Pericardium fibroblast (primary cell): ENCODE measurements at places on chromosomes 16 and 17. TPM values are rescaled to one million over a fixed set of nuclear protein-coding genes. Genes with fewer than 3 reads are reported as not detected.

SLC26A11 gene
- 4.5 and 8.9 TPM in 2 replicates for total RNA-seq

WNK4 gene
- total RNA-seq: 2.0 and 3.9 TPM in 2 replicates

SEPTIN12 gene
- not detected in 2 replicates for total RNA-seq

NUPR1 gene
- 58.2 and 72.5 TPM in 2 replicates for total RNA-seq

FDXR gene
- total RNA-seq: 13.2 and 25.7 TPM in 2 replicates

KRT39 gene
- total RNA-seq: not detected in 2 replicates

FUS gene
- 29.2 and 31.2 TPM in 2 replicates for total RNA-seq

EPN3 gene
- total RNA-seq: 0.23 and 0.51 TPM in 2 replicates

TRAPPC1 gene
- 54.7 and 64.3 TPM in 2 replicates for total RNA-seq

ITGAX gene
- total RNA-seq: under 0.01 TPM in 1 of 2 replicates, not detected in the other

OR3A3 gene
- total RNA-seq: 0.12 TPM in 1 of 2 replicates, not detected in the other

KRT20 gene
- not detected in 2 replicates for total RNA-seq

PCTP gene
- 6.5 and 17.4 TPM in 2 replicates for total RNA-seq
